SIG-M5 (cell line): ENCODE measurements at places on chromosomes 2 and 18.

DNA sequence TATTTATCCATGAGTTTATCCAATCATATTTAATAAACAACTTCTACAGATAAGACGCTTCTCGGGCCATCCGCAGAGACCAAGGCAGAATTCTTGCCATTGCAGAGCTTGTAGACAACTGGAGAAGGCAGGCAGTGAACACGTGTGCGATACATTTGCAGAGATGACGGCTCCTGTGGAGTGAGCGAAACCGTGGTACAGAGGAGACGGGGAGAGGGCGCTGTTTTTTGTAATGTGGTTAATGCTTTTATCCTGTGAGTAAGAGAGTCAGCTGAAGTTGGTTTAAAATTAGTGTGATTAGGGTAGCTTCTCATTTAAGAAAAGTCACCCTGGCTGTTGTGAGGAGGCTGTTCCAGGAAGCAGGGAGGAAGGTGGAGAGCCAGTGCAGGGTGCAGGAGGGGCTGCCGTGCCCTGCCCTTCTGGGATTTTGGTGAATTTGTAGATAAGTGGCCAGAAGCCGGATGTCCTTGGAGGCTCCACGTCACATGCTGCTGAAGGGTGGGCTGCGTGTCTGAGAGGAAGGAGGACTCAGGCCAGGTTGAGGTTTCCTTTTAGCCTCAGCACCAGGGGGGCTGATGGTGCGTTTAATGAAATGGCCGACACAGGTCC lies 151.4 kb downstream of the SNTG2 start:
- DNase-seq: no peak

- DNase-seq: no peak
These were observed 78.1 kb downstream of the IRS1 start for GRCh38 chr2:226721541-226721940.

DNA sequence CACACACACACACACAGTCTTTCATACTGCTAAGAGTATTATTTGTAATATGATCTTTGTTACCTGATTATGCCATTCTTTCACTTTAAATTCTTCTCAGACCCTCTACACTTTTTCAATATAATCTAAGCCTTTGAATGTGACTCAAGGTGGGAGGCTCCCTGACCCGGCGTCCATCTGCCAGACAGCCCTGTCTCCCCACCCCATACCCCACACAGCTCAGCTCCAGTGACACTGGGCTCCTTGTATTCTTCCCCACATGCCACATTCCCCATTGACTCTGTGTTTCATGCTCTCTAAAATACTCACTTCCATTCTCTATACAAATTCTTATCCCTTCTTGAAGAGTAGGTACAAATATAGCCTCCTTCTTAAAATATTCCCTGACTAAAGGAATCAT lies 442.2 kb downstream of the TGIF1 start:
- DNase-seq: no peak

DNA sequence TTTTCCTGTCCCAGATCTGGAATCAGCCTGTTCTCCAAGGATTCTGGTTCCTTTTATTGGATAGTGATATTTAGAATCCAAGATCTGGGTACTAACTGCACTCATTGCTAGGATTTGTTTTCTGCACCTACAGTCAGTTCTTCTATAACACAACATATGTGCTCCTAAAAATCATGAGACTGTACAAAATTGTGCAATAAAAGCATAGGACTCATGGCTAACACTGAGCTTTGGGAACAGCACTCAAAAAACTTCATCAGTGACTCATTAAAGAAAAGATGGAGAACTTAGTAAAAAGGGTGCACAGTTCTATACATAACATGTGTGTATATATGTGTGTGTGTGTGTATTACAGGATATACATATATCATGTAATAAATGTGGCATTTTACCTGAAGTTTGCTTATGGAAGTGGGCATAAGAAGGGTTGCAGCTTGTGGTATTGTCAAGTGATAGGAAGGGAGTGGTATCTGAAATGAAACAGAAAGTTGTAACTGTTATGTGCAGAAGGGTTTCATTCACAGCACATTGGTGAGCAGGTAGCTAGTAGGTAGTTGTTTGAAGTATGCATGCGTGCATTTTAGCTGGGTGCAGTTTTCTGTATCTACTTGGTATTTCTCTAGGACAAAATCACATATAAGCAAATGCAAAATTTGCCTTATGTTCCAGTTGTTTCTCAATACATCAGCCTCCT lies 5.9 kb upstream of the SCYGR2 start:
- DNase-seq: no peak

DNA sequence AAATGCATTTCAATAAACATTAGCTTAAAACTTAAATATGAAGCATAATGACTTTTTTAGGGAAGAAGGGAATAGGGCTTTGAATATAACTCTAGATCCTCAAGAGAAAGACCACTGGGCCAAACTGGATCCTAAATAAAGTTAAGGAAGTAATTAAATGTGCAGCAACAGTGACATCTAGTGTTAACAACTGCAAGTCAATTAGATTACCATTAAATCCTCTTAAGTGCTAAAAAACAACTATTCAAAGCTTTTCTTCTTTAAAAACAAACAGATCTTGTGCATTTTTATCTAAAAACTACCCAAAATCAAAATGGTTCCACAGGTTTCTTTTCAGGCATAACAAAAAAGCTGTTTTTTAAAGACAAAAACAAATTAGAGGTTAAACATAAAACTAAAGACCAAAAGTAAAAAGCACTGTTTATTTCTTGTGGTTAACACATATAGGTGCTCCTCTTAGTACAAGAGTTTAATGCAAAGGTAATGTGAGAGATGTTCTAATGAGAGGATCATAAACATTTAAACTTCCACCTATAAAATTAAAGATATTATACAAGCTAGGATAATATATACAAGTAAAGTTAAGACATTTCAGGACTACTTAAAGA lies 111.4 kb downstream of the THADA start:
- DNase-seq: peak; percentile 49
